Motor neuron (in vitro differentiated cells): ENCODE measurements at places on chromosomes 12 and 14. TPM values are rescaled to one million over a fixed set of nuclear protein-coding genes. Genes with fewer than 3 reads are reported as not detected.

C12orf50 gene
- total RNA-seq, result 0.20 and 0.22 TPM in 2 replicates

DEGS2 gene
- 1.3 and 1.5 TPM in 2 replicates for total RNA-seq

CAPZA3 gene
- total RNA-seq, result not detected in 2 replicates

IGFBP6 gene
- total RNA-seq, result 1.4 and 1.8 TPM in 2 replicates

KRT79 gene
- 0.70 TPM in 1 of 2 replicates, not detected in the other for total RNA-seq

CPM gene
- 0.21 and 0.27 TPM in 2 replicates for total RNA-seq

NUP37 gene
- 26.8 and 27.1 TPM in 2 replicates for total RNA-seq

CD69 gene
- total RNA-seq, result 0.21 and 0.23 TPM in 2 replicates

GLT1D1 gene
- 0.25 TPM in 1 of 2 replicates, not detected in the other for total RNA-seq

CABP1 gene
- total RNA-seq, result 0.88 and 2.3 TPM in 2 replicates

GLS2 gene
- total RNA-seq, result 4.2 and 4.7 TPM in 2 replicates

SLC39A9 gene
- total RNA-seq, result 107 and 116 TPM in 2 replicates

MMAB gene
- 20.3 and 20.5 TPM in 2 replicates for total RNA-seq

NKX2-1 gene
- 0.35 TPM in 1 of 2 replicates, not detected in the other for total RNA-seq

SAMD4A gene
- 7.4 and 9.3 TPM in 2 replicates for total RNA-seq

SLC4A8 gene
- total RNA-seq, result 26.3 and 26.8 TPM in 2 replicates

SERPINA3 gene
- 0.83 and 1.2 TPM in 2 replicates for total RNA-seq

LALBA gene
- not detected in 2 replicates for total RNA-seq

C12orf56 gene
- 0.45 TPM in 1 of 2 replicates, not detected in the other for total RNA-seq

OTUB2 gene
- 0.81 and 1.1 TPM in 2 replicates for total RNA-seq

LRRIQ1 gene
- total RNA-seq, result 2.2 and 2.6 TPM in 2 replicates

PPP1R1A gene
- 12.1 and 12.6 TPM in 2 replicates for total RNA-seq

RAD9B gene
- 0.35 and 0.58 TPM in 2 replicates for total RNA-seq

CTSG gene
- 1.2 and 1.4 TPM in 2 replicates for total RNA-seq

DEPDC4 gene
- 2.5 and 3.2 TPM in 2 replicates for total RNA-seq

PPP1R13B gene
- 3.0 TPM in 2 replicates for total RNA-seq

SGPP1 gene
- total RNA-seq, result 7.9 and 12.4 TPM in 2 replicates

ARHGDIB gene
- total RNA-seq, result 1.3 and 1.5 TPM in 2 replicates

DLK1 gene
- total RNA-seq, result 56.3 and 64.4 TPM in 2 replicates

CLEC4D gene
- 0.11 and 0.25 TPM in 2 replicates for total RNA-seq

TAS2R8 gene
- total RNA-seq, result 0.58 TPM in 1 of 2 replicates, not detected in the other

HELB gene
- total RNA-seq, result 7.8 and 12.2 TPM in 2 replicates

SLC39A2 gene
- 0.47 and 0.53 TPM in 2 replicates for total RNA-seq

RASSF3 gene
- total RNA-seq, result 0.60 and 1.8 TPM in 2 replicates

SOCS2 gene
- total RNA-seq, result 13.1 and 13.6 TPM in 2 replicates

LRRC43 gene
- 0.31 and 0.73 TPM in 2 replicates for total RNA-seq

TAS2R19 gene
- 1.3 and 1.5 TPM in 2 replicates for total RNA-seq

CIROP gene
- 0.18 and 0.41 TPM in 2 replicates for total RNA-seq

ZC2HC1C gene
- total RNA-seq, result 9.3 and 11.2 TPM in 2 replicates

OTX2 gene
- not detected in 2 replicates for total RNA-seq

ATL1 gene
- 0.73 and 1.2 TPM in 2 replicates for total RNA-seq

PTCSC3 gene
- total RNA-seq, result not detected in 2 replicates
